Fibroblast of skin of abdomen (primary cell): ENCODE measurements at places on chromosomes 13 and 19.

GRCh38 chr19:30065680-30066606 lies 123.9 kb downstream of the URI1 start:
- no peak for DNase-seq

DNA sequence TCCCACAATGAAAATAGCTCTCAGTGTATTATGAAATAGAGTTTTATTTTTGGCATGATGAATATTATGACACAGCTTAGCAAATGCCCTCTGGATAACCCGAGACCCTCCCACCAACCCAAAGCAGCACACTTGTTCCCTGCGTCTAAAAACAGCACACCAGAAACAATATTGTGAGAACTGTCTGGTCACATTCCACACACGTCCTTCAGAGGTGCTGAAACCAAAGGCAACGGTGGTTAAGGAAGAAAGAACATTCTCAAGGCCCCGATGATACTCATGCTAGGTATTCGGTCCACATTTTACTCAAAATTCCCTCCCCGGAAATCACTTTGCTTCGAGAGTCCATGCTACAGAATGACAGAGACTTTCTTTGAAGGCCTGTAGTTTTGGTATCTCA lies 156.7 kb downstream of the SLC7A1 start:
- DNase-seq = no peak

DNA sequence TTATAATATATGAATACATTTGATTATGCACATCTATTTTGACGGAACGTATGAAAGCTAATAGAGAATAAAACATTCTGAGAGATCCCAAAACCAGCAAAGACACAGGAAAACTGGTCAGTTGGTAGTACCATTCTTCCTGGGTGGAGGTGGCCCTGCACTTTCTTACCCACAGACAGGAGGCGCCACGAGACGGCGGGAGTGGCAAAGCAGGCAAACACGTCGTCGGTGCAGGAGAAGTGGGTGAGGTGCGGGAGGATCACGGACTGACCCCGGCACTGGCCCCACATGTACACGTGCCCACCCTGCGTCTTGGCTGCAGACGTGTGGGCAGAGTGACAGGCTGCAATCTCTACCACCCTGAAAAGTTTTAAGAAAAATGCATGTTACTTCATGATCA lies 36.1 kb downstream of the RCBTB1 start:
- no peak for DNase-seq

GRCh38 chr19:23969630-23970029 lies 54.9 kb downstream of the ZNF726 start:
- no peak for DNase-seq

DNA sequence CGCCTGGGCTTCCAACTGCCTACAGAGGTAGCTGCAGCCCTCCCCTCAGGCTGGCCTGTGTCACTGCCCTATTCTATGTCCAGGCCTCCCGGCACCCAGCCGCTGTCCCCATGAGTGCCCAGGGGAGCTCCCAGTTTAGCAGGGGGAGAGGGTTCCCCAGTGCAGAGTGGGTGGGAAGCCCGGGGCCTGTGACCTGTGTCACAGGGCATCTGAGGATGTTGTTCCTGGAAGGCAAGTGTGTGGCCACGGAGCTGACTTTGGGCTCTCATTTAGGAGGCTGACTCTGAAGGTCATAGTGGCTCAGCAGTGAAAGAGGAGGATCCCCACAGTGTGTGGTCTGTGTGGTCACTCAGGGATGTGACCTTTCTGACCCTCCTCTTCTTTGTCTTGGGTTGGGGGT lies 25.1 kb downstream of the PPP1R37 start:
- DNase-seq = no peak

DNA sequence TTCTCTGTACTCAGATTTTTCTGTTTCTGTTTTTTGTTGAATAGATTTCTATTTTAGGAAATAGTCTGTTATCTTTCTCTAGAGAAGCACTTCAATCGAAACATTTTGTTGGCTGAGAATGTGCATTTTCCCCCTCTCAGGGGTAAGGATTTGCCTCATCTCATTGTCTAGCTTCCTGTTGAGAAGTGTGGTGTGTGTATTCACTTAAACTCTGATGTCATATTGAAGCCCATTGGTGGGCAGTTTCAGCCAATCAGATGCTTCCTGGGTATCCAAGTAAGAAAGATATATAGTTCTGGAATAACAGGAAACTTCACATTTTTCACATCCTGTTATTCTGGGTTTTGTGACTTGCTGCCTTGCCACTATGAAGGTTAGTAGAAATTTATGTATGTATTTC lies 87.6 kb downstream of the ARHGEF7 start:
- DNase-seq = peak; percentile 86

DNA sequence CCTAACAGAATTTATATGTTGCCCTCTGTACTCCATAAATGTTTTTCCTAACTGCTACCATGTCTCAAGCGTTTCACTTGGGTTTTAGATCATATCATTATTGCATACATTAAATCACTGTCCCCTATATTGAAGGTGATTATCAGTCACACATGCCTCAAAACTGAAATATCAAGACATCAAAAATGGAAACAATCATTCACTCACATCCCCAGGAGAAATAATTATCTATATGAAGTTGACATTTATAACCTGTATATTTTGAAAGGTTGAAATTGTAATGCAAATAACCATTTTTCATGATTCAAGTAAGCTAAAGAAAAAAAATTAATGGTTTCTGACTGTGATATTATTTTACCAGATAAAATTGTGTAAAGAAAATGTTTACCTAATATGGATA lies 1695.0 kb downstream of the SLITRK1 start:
- DNase-seq = no peak
